ENCODE measurements at places on chromosomes 5 and 9. TPM values are rescaled to one million over a fixed set of nuclear protein-coding genes. Genes with fewer than 3 reads are reported as not detected.

Gene HK3
- 0.38 TPM for polyA plus RNA-seq

Gene FAM200C
- polyA plus RNA-seq, result 14.5 TPM

Gene PTGES
- 3.7 TPM for polyA plus RNA-seq

DNA sequence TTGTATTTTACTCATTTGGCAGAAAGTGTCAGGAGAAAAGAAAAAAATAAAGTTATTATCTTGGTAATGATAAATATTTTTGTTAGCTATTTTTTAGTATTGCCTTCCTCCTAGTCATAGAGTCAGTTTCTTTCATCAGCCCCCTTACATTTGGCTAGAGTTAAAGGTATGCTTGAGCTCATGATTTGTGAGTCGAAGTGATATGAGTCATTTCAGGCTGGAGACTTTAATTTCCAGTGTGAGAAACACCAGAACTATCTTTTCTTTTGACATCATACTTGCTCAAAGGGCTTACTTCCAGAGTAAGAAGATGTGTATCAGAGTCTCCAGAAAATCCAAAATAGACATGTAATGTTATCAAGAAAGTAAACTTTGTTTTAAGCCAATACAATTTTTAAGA, 746.7 kb upstream of the TYRP1 start:
- no peak for DNase-seq

- DNase-seq, result no peak
Observed at GRCh38 chr9:134065612-134066419, 2.0 kb downstream of the BRD3 start.

DNA sequence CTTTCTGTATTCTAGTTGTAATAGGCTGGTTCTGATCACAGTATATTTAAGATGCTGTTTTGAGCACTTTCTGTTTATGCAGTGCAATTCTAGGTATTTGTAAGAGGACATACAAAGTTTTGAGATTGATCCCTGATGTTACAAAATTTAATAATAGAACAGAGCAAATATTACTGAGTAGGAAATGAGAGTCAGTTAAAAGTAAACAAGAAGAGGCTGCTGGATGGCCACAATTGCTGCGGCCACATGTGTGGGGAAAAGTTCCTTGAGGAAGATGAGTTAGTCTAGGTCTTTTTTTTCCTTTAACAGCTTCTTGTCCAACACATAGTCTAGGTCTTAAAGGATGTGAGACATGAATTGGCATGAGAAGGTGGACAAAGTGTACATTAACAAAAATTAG, 11.3 kb downstream of the EHMT1 start:
- no peak for DNase-seq

GRCh38 chr5:143085319-143085917, 315.2 kb downstream of the ARHGAP26 start:
- DNase-seq, result no peak

DNA sequence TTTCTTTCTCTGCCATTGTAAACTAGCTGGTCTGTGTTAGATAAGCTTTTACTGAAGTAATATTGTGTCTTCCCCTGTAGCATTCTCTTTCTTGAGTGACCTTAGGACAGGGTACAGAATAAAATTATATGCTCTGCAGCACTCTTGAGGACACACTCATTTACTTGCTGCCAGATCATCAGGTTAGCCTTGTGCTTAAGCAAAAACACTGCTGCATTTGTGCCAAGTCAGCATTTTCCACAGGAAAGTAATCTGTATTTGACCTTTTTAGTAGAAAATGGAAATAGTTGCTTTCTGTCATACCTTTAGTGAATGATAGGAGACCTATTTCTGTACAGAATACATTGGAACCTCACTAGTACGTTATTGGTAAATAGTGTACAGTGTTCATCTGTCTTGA, 54.2 kb downstream of the LMNB1 start:
- DNase-seq, result no peak

GRCh38 chr5:92313385-92313784, 930.3 kb upstream of the ARRDC3 start:
- no peak for DNase-seq

- DNase-seq, result no peak
Observed at GRCh38 chr5:179196405-179197079, 136.4 kb downstream of the ZNF354C start.

- no peak for DNase-seq
Observed at GRCh38 chr9:83521411-83521810, 16.8 kb downstream of the FRMD3 start.

GRCh38 chr5:147112899-147113298, 121.9 kb upstream of the STK32A start:
- DNase-seq, result no peak

- DNase-seq, result no peak
Observed at GRCh38 chr5:177958696-177959095, 37.3 kb downstream of the PROP1 start.
